Stimulated activated CD8-positive, alpha-beta memory T cell treated with anti-CD3 and anti-CD28 coated beads, Interleukin-4, amount 100 ng/mL, for 1 hour (primary cell): ENCODE measurements at places on chromosomes 7 and 10.
A peak's percentile ranks its signal among the peaks of the same experiment; 100 is the strongest.

DNA sequence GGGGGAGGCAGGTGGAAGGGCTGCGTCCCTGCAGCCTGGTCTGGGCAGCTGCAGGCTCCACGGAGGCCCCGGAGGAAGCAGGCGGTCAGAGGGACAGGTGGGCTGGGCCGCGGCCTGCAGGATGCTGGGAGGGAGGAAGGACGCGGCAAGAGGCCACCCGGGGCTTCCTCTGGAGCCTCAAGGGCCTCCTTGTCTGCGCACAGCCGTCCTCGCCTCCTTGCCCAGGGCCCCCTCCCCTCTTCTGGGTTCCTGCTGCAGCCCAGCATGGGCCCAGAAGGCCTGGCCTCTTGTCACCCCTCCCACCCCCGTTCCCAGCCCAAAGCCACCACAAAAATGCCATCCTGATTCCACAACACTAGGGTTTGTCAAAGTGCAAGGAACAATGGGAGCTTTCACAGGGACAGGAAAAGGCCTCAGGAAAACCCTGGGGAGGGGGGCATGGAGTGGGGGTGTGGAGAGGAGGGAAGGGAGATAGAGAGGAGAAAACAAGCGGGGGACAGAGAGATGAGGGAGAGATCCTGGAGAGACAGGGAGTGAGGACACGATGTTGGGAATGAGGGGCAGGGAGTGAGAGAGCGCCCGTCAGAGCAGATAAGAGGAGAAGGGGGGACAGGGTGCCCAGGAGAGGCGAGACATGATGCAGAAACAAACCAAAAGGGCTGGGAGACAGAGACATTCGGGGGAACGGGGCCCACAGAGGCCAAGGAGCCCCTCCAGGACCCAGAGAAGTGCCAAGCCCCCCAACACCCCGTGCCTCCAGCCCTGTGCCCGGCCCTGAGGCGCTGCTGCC is 41.8 kb downstream of the ZCCHC24 start:
- no peak for DNase-seq

DNA sequence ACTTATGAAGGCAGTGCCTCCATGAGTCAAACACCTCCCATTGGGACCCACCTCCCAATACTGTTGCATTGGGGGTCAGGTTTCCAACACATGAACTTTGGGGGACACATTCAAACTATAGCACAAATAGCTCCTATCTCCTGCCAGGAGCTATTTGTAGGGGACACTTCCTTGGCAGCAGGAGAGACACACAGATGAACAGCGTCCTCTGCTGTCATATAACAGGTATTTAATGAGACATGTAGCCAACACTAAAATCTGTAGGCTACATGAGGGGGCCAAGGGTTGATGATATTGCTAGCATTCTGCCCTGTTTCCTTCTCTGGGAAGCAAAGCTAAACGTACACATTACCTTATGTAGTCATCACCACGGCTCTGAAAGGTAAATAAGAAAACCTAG is 2.6 kb upstream of the GPR26 start:
- no peak for DNase-seq

DNA sequence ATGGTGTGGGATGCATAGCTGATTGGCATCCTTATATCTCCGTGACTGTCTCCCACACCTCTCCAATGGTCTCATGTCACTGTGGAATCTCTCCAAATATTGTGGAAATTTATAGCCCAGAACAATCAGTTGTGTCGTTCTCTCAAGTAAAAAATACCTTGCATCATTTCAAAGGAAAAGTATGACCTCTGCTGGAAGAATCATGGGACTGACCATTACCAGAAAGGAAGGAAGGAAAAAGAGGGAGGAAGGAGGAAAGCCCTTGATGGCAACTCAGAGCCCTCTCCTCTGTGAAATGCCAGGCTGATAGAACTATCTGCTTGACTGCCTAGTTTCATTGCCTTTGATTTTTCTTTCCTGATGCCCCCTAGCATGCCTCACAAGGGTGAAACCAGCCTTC is 76.3 kb downstream of the FOXI2 start:
- no peak for DNase-seq

GRCh38 chr10:22324413-22324812 is 3.5 kb downstream of the BMI1 start:
- no peak for DNase-seq

- DNase-seq: no peak
Observed at GRCh38 chr7:42692621-42693020, 219.2 kb downstream of the C7orf25 start.

DNA sequence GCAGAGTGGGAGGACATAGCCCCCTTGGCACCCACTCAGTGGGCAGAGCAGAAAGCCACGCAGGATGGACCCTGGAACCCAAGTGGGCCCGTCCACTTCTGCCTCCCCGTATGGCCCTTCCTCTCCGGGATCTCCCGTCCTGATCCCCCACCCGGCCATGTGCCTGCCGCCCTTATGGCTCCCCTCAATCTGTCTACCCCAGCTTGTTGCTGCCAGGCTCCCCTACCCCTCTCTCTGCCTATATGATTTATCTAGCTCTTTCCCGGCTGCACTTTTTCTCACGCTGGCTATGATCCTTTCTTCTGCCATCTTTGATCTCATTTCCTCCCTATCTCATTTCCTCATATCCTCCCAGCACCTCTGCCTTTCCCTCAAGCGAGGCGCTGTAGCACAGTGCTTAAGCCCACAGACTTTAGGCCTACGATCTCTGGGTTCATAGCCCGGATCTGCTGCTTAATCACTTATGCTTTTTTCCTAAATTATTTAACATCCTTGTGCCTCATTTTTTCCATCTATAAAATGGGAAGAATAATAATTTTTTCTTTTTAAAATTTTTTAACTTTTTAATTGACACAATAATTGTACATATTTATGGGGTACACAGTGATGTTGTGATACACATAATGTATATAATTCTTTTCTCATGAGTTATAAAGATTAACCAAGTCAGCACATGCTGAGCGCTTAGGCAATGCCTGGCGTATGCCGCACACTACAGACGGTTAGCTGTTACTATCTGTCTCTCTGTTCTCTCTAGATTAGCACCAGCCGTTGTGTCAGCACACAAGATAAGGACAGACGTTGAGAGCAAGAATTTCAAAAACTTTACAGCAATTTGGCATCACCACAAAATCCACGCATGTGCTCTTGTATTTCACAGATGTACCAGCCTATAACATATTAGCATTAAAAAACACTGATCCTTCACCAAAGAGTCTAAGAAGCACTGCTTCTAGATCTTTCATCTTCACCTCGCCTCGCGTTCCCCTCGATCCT is 18.1 kb downstream of the KCNH2 start:
- no peak for DNase-seq

DNA sequence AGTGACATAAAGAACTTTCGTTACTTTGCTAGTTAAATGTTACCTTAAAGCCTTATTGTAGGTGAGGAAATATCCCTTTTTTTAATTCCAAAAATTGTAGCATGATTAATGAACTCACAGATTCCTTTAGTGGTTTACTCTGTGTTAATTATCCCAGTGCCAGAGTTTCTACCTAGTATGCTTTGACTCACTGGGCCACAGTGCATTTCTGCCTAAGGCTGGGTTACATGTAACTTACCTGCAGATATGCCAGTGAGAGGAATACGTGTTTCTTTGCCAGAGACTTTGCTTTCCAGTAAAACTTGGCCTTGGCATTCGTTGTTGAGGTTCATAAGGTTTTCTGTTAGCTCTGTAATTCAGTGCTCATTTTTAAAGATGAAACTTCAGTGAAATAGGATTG is 380.8 kb upstream of the LRGUK start:
- no peak for DNase-seq

- no peak for DNase-seq
Observed at GRCh38 chr7:99242682-99243081, 30.0 kb upstream of the MYH16 start.

DNA sequence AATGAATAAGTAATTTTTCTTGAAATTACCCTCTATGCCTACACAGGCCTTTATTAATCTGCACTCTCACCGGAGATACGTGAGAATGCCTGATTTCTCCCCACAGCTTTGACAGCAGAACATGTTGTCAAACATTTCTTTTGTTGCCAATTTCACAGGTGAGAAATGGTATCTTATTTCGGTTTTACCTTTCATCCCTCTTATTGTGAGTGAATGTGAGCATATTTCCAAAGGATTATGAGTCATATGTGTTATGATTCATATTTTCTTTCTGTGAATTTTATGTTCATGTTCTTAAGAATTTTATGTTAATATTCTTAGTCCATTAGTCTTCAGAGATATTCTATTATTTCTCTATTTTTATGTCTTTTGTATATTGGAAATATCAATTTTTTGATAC is 965.1 kb downstream of the CCSER2 start:
- no peak for DNase-seq

GRCh38 chr10:35594115-35595079 is 10.7 kb upstream of the GJD4 start:
- no peak for DNase-seq

DNA sequence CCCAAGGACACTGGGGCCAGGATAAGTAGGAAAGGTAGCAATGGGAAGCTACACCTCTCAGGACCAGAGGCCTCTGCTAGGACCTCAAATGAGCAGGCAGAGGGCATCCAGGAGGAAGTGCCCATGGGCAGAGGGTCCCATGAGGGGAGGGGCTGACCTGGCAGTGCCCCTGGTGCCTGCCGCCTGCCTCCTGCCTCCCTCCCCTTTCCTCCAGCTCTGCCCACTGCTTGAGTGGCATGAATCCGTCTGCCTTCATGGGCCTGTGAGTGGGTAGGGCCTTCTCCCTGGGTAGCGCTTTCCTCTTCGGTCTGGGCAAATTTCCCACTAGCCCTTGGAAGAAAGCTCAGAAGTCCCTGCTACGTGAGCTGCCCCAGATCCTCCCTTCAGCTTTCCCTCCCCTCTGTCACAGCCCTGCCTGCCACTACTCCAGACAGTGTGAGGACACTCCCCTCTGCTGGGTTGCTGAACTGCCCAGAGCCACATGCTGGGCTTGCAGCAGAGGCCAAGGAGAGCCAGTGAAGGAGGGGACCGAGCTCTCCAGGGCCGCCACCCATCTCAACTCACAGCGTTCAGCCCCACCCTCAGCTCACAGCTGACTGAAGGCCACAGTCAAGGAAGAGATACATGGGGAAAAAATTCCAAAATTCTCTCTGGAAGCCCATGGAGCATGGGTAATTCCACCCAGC is 141.4 kb downstream of the ARHGAP22 start:
- DNase-seq: no peak

- no peak for DNase-seq
Observed at GRCh38 chr7:106794276-106795083, 70.6 kb upstream of the PIK3CG start.

- DNase-seq: no peak
Observed at GRCh38 chr7:50531928-50532327, 33.3 kb downstream of the DDC start.

- DNase-seq: no peak
Observed at GRCh38 chr10:102413053-102413705, 5.4 kb downstream of the PSD start.

- no peak for DNase-seq
Observed at GRCh38 chr7:124246262-124246863, 213.5 kb upstream of the TMEM229A start.

- DNase-seq: peak; percentile 15
Observed at GRCh38 chr7:50119815-50120637, 27.0 kb upstream of the ZPBP start.

DNA sequence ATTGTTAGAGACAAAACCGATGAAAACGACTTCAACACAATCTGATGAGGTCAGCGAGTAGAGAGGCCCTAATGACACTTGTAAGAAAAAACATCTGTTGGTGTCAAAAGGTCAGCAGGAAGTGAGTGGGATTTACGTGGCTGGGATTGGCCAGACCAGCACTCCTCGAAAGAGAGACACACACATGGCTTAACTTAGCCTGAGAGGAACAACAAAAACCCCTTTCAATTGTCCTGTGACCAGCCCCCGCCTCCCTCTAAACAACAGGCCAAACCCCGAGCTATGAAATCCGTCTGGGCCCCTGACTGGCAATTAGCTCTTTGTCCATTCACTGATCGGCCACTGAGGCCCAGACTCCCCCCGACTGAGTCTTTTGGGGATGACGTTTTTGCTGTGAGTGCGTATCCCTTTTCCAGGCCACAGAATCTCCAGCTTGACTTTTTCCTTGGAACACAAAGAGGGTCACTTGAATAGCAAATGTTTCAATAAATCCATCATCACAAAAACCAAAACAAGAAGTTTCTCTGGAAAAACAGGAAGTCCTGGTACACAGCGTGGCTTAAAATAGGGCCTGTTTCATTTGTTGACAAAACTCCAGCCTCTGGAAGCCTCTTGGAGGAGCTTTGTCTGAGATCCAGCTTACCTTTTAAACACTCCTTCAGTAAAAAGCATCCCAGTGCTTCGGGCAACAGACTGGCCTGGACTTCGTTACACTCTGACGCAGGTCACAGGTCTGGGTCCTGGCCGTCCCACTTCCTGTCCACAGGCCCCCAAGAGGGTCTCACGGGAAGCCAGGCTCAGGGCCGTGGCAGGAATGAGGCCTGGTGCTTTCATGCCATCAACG is 103.0 kb downstream of the CTBP2 start:
- no peak for DNase-seq

GRCh38 chr7:1474736-1475135 is 15.5 kb upstream of the MICALL2 start:
- no peak for DNase-seq

- DNase-seq: no peak
Observed at GRCh38 chr7:27895551-27895950, 155.6 kb downstream of the TAX1BP1 start.

- DNase-seq: no peak
Observed at GRCh38 chr7:151821806-151822540, 54.9 kb downstream of the PRKAG2 start.

GRCh38 chr7:77525231-77525630 is 11.9 kb upstream of the PTPN12 start:
- DNase-seq: no peak

- no peak for DNase-seq
Observed at GRCh38 chr7:76206633-76207032, 4.9 kb downstream of the SRRM3 start.

DNA sequence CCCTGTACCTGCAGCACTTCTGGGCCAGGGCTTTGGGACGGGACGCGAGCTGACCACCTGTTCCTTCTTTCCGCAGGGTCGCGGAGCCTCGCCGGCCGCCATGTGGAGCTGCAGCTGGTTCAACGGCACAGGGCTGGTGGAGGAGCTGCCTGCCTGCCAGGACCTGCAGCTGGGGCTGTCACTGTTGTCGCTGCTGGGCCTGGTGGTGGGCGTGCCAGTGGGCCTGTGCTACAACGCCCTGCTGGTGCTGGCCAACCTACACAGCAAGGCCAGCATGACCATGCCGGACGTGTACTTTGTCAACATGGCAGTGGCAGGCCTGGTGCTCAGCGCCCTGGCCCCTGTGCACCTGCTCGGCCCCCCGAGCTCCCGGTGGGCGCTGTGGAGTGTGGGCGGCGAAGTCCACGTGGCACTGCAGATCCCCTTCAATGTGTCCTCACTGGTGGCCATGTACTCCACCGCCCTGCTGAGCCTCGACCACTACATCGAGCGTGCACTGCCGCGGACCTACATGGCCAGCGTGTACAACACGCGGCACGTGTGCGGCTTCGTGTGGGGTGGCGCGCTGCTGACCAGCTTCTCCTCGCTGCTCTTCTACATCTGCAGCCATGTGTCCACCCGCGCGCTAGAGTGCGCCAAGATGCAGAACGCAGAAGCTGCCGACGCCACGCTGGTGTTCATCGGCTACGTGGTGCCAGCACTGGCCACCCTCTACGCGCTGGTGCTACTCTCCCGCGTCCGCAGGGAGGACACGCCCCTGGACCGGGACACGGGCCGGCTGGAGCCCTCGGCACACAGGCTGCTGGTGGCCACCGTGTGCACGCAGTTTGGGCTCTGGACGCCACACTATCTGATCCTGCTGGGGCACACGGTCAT is 13.3 kb downstream of the GPR146 start:
- DNase-seq: no peak
